CD4-positive, alpha-beta T cell treated with Interleukin-21 for 1 hour (primary cell): ENCODE measurements at places on chromosomes 6 and 20.

DNA sequence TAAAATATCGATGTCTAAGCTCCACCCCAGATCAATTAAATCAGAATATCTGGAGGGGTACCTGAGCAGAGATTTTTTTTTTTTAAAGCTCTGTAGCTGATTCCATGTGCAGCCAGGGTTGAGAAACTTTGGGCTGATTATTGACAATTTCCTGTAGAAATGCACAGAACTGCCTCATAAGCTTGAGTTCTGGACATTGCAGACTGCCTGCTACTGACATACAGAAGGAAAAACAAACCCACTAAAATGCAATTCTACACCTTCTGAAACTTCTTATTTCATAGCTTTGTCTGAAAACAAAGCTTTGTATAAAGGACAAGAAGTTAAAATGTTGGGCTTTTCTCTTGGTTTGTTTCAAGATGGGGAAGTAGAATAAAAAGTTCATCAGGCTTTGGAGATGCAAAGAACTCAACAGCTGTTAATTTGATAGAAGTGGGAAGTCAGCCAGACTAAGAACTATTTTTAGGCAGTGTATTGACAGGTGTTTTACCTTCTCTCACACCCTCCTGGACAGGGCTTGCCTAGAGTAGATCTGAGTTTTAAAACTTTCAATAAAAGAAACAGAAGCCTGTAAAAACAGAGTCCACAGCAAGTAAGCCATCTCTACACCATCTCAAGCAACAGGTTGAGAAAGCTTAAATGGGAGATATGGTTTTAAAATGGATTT is 147.7 kb downstream of the KCNQ5 start:
- DNase-seq: no peak

- DNase-seq: no peak
Measured at GRCh38 chr20:49865559-49865958, 49.8 kb downstream of the SPATA2 start.

DNA sequence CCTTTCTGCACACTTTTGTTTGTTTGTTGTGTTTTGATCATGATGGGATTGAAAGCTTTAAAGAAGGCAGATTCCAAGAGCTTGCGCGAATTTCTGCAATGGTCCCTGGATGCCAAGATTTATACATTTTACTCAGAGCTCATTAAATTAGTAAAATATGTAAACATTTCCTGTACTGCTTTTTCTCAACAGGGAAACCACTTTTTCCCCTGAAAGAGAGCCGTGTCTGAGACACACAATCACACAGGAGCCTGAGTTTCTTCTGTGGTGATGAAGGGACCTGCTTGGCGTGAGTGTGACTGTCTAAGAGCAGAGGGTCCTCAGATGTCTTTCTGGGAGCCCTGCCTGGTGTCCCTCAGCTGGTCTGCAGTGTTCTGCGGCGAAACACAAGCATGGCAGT is 12.1 kb upstream of the TAGAP start:
- DNase-seq: no peak

GRCh38 chr6:45949256-45949655 is 66.4 kb downstream of the CLIC5 start:
- DNase-seq: no peak

- DNase-seq: peak; percentile 10
Measured at GRCh38 chr6:130913120-130913519, 85.9 kb downstream of the SMLR1 start.

DNA sequence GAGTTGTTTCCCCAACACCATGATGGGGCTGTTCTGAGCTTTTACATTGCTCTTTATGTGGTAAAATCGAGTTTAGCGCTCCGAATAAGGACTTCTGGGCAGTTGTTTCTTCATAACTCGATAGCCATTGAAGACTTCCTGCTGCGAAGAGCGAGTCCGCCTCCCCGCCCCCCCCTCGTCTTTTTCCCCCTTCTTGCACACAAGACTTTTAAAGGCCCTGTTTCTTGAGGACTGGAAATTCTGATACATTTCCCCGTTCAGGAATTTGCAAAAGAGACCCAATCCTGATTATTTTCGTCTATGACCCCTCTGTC is 1.5 kb upstream of the CITED2 start:
- DNase-seq: no peak

DNA sequence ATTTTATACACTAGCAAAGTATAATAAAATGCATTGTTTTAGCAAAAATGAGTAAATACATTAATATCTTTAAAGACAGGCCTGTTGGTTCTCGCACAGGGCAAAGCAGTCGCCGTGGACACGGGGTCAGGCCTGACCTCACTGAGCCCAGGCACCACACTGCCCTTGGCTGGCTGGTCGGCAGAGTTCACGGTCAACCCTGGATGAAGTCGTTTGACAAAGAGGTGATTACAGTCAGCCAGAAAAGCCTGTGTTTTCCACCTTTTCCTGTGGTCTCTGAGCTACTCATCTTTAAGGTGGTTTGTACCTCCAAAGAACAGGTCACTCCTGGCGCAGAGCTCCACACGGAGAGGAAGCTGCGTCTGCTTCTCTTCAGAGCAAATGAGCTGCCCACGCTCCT is 191.5 kb downstream of the DLL1 start:
- no peak for DNase-seq

DNA sequence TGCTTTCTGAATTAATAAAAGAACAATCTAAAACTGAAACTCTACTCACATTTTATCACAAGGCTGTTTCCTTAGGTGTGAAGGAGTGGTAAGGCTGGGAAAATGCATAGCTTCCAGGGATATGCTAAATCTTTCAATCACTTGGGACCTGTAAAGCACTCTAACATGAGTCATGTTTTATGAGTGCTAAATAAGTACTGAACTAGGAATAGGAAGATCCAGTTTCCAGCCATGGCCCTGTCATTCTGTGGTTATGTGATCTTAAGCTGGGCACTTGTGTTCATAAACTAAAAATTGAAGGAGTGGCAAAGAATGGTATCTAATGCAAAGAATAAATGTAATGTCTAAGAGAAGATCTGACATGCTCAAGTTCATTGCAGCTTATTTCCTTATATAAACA is 6.1 kb upstream of the TMEM200A start:
- DNase-seq: no peak

GRCh38 chr6:5529015-5529414 is 267.7 kb downstream of the FARS2 start:
- no peak for DNase-seq

- DNase-seq: no peak
Measured at GRCh38 chr6:36283608-36284007, 13.7 kb downstream of the PNPLA1 start.

DNA sequence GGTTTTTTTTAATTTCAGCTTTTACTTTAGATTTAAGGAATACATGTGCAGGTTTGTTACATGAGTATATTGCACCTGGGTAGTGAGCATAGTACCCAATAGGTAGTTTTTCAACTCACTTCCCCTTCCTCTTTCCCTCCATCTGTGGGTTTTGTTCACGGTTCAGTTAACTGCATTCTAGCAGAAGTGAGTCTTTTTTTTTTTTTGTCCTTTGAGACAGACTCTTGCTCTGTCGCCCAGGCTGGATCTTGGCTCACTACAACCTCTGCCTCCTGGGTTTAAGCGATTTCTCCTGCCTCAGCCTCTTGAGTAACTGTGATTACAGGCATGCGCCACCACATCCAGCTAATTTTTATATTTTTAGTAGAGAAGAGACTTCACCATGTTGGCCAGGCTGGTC is 8.7 kb downstream of the UBR2 start:
- DNase-seq: peak; percentile 29

DNA sequence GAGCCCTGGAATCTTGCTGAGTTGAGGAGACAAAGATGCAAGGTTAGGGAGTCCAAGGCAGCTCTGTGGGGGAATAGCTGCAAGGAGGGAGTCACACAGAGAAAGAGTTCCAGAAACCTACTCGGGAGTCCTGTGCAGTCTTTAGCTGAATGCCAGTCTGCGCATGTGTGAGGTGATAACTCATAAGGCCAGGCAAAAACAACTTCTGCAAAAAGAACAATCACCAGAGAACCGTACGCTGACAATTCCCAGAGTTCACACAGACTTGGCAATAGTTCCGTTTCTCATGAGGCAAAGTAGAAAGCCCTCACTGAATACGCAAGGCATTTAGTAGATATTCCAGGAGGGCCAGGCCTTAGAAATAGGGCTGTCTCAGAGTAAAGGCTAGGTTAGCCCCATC is 135.2 kb upstream of the TAB2 start:
- no peak for DNase-seq

- DNase-seq: no peak
Measured at GRCh38 chr6:23735151-23735550, 390.9 kb upstream of the NRSN1 start.

- DNase-seq: no peak
Measured at GRCh38 chr6:133833949-133834359, 55.0 kb upstream of the TCF21 start.

DNA sequence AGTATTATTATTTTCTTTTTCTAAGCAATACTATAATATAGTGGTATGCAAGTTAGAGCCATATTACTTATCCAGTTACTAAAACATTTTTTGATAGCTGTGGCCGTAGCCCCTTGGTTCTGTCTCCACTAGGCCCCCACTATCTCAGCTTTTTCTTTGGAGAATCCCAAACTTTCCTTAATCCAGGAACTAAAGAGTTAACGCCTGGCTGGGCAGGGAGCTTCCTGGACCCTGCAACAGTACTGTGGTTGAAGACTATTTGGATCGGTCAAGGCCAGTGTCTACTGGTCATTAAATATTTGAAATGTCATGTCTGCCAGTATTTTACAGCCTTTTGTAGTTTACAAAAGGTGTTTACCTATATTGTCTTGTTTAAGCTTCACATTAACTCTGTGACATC is 20.0 kb upstream of the TRERF1 start:
- DNase-seq: no peak

GRCh38 chr6:10824819-10825218 is 13.5 kb downstream of the MAK start:
- no peak for DNase-seq

DNA sequence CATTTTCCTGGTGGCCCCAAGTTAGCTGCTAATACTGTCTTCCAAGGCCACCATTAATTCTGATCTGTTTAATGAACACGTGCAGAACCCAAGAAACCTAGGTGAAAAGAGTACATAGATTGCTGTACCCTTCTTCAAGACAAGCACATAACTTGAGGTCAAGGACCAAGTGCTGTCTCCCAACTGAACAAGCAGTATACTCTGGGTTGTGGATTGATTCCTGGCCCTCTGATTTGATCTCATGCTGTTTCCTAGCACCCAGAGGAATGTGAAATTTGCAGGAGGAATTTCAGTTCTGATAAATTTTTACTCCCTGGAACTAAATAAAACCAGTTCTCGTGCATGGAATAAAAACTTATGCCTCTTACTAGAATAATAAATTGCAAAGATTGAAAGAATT is 75.6 kb downstream of the MTFR2 start:
- no peak for DNase-seq

GRCh38 chr20:4635781-4636180 is 85.9 kb upstream of the PRND start:
- no peak for DNase-seq

DNA sequence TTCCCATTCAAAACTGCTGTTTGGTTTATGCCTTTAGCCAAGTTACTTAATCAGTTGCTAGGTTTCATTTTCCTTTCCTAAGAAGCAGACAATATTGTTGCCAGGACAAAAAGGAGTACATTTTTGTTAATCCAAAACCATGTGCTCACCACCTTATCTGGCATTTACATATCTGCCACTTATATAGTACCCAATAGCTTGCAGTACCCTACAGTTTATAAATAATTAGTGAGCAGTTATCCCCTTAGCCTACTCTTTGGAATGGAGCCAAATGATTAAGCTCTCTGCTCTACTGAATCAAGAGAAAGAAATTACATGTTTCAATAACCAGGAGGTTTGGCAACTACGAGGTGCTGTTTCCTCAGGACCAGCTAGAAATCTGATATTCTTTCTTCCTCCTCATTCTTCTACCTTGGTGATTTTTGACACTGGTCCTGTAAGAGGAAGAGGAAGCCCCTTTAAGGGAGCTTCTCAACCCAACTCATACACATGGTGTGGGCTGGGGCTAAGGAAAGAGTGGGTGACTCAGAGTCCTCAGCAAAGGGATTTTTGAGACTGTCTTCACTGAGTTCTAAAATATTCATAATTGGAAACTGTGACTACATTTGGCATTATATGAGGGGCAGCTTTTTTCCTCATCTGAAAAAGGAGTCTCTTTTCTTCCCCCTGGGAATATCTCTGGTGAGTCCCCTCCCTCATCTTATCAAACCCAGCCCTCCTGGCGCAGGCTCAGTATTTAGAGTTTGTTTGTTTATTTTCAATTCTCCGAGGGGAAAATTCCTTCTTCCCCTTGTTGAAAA is 1.5 kb downstream of the ZNFX1 start:
- DNase-seq: peak; percentile 62

- no peak for DNase-seq
Measured at GRCh38 chr6:44524476-44525227, 137.1 kb downstream of the CDC5L start.

- DNase-seq: peak; percentile 82
Measured at GRCh38 chr6:149480502-149481280, 4.1 kb downstream of the ZC3H12D start.

DNA sequence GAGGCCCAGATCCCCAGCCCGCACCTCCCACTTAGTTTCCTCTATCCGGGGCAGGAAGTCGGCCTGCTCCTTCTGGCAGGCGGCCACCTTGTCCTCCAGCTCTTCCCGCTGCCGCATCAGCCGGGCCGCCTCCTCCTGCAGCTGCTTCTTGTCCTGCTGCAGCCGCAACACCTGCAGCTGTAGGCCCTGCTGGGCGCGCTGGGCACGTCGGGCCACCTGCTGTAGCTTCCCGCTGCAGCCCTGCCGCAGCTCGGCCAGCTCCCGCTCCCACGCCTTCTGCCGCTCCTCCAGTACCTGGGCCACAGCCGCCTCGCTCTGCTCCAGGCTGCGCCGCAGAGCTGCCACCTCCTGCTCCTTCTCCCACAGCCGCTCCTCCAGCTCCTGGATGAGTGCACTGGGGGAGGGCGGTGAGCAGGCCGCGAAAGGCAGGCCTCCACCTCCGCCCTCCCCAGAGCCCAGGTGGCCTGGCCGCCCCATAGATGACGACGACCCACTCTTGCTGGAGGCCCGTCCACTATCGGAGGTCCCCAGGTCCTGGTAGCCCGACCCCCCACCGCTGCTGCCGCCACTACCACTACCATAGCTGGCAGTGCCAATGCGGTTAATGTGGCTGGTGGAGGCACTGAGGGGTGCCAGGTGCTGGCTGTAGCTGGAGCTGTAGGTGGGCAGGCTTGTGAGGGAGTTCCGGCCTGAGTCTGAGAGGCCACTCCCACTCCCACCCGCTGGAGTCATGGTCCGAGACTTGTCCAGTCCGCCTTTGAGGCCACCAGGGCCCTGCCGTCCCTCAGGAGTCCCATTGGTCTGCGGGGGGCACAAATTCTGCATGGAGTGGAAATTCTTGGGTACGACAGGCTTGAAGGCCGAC is 6.0 kb upstream of the FASTKD5 start:
- no peak for DNase-seq

DNA sequence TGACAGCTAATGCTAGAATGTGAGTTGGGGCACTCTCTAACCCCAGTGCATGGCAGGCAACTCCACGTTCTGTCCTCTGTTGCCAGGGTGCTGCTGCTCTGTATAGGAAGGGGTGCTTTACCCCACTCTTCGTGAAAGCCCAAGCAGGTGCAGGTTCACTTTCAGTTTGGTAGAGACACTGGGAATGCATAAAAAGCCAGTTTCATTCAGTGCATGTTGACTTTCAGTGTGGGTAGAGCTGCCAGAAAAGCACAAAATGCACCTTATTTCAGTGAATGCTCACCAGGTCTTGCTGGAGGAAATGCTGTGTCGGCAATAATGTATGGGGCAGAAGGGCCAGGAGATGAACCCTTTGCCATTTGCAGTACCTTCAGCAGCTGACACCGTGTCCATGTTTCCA is 62.1 kb upstream of the ADGRB3 start:
- no peak for DNase-seq

- DNase-seq: no peak
Measured at GRCh38 chr6:6569811-6570164, 18.7 kb upstream of the LY86 start.

- DNase-seq: no peak
Measured at GRCh38 chr6:122653094-122653493, 42.9 kb downstream of the PKIB start.

GRCh38 chr6:81731814-81732213 is 20.7 kb downstream of the TENT5A start:
- DNase-seq: no peak
